ENCODE measurements at places on chromosomes 2 and 18. TPM values are rescaled to one million over a fixed set of nuclear protein-coding genes. Genes with fewer than 3 reads are reported as not detected.

ELP2 gene
- 62.2 TPM for total RNA-seq

NR4A2 gene
- total RNA-seq = 4.0 TPM

RAB17 gene
- total RNA-seq = 60.1 TPM

IL36A gene
- not detected for total RNA-seq

TEX44 gene
- total RNA-seq = not detected

DNA sequence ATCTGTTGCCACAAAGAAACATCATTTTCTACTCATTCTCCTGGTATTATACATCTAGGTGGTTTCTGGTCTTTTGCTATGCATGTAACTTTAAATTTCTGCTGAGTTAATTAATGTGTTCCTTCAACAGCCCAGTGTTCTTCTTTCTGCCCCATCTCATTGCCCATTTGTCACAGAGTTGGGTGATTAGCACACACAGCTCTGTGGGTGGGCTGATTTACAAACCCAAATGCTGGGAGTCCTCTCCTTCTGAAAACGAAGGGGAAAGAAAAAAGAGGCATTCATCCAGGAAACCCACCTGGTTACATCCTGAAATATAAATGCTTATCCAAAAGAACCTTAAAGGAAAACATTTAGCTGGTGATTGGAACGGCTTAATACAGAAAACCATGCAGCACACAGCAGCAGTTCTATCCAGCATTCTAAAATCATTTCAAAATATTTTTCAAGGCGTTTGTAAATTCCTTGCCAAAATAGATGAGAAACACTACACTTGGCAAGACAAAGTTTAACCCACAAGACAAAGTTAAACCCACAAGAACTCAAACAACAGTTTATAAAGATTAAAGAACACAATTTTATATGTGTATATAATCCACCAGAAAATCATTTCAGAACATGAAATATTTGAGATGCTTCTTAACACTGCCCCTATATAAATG lies 177.9 kb downstream of the ANTXR1 start:
- H3K27ac ChIP-seq = no peak overlapping the region
- H3K4me1 ChIP-seq = peaks cover 4% of the 10 kb centered on the region
- H3K27me3 ChIP-seq = no peaks in the 10 kb centered on the region

DNA sequence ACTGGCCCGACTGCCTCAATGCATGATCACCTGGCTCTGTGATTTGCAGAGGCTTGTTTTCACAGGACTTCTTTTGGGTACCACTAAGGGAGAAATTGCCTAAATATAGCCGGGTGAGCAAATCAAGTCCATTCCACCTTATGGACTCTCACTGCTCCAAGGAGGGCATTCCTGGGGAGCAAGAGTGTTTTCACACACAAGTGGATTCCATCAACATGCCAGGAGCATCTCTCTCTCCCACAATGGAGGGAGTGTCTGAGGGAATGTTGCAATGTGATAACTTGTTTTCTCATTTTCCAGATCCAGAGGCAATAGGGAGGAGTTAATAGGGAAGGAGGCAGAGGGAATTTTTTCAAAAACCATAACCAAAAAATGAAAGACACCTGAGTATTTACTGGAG lies 250.7 kb downstream of the SATB2 start:
- H3K27me3 ChIP-seq = no peaks in the 10 kb centered on the region
- H3K36me3 ChIP-seq = no peaks in the 10 kb centered on the region
- no peak overlapping the region for H3K4me3 ChIP-seq
- H3K4me1 ChIP-seq = no peaks in the 10 kb centered on the region
- no peak for DNase-seq

GRCh38 chr18:31684279-31685096 lies at the start of gene B4GALT6:
B4GALT6 (minus strand) TSS chr18:31684581; CDS start chr18:31684426, 155 bp downstream.
- DNase-seq = peak; percentile 48
- peaks cover 12% of the 10 kb centered on the region for H3K4me1 ChIP-seq
- peak within 1 kb of the TSS; percentile 60 for H3K4me3 ChIP-seq
- H3K27me3 ChIP-seq = no peaks in the 10 kb centered on the region
- H3K27ac ChIP-seq = peak within 1 kb of the TSS; percentile 56

- H3K4me3 ChIP-seq = no peak overlapping the region
- peaks cover 10% of the 10 kb centered on the region for H3K4me1 ChIP-seq
- no peak overlapping the region for H3K27ac ChIP-seq
- no peaks in the 10 kb centered on the region for H3K36me3 ChIP-seq
Measured at GRCh38 chr2:209998596-209998995, 3.8 kb upstream of the RPE start.

DNA sequence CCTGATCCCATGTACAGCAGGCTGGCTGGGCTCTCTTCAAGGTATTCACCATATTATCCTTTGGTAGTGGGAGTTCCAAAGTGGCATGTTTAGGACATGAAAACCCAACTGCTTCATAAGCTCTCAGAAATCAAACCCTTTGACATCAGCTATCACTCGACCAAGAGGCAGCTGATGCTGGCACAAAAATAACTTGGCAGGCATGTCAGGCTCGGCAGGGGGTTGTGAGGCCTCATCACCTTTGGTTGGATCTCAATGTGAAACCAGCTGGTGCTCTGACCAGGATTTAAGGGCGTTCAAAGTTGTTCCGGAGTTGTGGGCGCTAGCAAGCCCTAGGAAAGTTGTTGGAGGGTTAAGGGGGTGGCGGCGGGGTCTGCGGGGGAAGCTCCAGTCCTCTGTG lies 171.9 kb downstream of the FHOD3 start:
- no peak overlapping the region for H3K27ac ChIP-seq
- H3K36me3 ChIP-seq = no peaks in the 10 kb centered on the region
- DNase-seq = no peak
- no peak overlapping the region for H3K4me3 ChIP-seq

DNA sequence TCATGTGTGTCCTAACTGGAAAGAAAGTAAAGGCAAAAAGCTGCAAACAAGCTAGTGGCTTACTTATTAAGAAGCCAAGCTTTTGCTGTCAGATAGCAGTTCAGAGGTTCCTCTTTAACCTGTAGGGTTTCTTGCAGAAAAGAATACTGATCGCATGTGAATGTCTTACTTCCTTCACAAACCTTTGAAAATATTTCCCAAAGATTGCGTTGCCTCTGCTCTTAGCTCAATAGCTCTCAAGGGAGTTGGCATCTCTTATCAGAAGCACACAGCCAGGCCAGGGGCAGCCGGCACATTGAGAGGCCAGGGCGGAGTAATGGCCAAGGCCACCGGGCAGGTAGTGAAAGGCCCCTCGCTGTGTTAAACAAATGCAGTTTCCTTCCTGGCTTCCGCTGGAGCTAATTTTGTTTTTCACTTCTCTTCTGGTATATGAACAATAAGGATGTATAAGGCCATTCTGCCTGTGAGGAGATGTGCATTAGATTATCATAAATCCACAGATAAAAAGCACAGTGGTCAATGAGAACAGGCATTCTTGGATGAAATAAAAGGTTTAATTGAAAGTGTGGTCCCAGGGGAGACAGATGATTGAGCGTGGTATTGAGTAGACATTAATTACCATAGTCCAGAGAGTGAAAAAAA lies 542.4 kb upstream of the NRP2 start:
- peaks cover 5% of the 10 kb centered on the region for H3K4me1 ChIP-seq
- DNase-seq = peak; percentile 59
- no peaks in the 10 kb centered on the region for H3K27me3 ChIP-seq

DNA sequence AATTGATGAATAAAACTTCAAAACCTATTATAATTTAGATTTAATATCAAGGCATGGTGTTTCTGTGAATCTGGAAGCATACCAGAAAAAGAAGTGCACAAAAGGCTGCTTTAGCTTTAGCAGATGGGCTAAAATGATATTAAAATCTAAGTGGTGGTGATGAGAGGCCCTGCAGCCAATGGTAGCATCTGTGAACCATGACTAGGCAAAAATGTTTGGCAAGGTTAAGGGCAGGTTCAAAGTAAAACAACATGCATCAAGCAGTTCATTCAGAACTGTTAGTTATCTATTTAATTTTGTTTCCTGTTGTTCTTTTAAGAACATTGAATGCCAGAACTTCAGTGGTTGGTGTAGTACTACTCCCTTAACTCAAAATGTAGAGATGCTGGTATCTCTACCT lies 1736.9 kb upstream of the CELF4 start:
- H3K36me3 ChIP-seq = no peaks in the 10 kb centered on the region
- H3K27me3 ChIP-seq = no peaks in the 10 kb centered on the region
- H3K27ac ChIP-seq = no peak overlapping the region
- H3K4me1 ChIP-seq = no peaks in the 10 kb centered on the region

DNA sequence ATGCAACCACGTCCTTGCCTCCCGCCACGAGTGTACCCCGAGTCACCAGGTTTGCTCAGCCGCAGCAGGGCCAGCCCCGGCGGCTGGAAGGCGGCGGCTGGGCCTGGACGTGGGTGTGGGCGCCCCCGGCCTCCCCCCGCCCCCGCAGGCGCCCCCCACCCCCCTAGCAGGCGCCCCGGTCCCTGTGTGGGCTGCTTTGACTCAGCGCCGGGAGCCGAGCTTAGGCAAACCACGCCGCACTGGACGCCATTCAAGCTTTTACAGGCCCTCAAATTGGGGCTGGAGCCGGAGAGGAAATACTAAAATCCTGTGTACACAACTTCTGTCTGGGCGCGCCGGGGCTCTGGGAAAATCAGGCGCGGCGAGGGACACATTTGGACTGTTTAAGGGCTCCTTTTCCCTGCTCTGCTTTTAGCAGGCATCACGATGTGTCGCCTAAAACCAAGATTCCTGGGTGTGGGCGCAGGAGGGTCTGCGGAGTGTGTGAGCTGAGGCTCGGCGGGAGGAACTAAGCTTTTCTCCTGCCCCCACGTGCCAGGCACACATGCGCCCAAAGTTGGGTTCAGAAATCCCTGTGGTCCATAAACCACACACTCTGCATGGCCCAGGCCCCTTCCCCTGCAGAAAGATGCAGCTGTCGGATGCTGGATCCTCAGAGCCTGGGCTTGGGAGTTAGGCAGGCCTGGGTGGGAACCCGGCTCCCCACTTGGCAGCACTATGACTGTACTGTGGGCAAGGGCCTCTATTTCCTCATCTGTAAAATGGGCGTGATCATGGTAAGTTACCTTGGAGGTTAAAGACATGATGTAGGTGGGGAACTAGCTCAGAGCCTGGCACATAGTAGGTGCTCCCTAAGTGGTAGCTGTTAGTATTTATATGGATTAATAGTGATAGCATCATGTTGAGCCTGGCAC lies 57.6 kb downstream of the ATOH8 start:
- DNase-seq = no peak
- peak overlapping the region; percentile 17 for H3K4me3 ChIP-seq
- no peaks in the 10 kb centered on the region for H3K27me3 ChIP-seq
- no peaks in the 10 kb centered on the region for H3K36me3 ChIP-seq
- H3K27ac ChIP-seq = peak overlapping the region; percentile 82

DNA sequence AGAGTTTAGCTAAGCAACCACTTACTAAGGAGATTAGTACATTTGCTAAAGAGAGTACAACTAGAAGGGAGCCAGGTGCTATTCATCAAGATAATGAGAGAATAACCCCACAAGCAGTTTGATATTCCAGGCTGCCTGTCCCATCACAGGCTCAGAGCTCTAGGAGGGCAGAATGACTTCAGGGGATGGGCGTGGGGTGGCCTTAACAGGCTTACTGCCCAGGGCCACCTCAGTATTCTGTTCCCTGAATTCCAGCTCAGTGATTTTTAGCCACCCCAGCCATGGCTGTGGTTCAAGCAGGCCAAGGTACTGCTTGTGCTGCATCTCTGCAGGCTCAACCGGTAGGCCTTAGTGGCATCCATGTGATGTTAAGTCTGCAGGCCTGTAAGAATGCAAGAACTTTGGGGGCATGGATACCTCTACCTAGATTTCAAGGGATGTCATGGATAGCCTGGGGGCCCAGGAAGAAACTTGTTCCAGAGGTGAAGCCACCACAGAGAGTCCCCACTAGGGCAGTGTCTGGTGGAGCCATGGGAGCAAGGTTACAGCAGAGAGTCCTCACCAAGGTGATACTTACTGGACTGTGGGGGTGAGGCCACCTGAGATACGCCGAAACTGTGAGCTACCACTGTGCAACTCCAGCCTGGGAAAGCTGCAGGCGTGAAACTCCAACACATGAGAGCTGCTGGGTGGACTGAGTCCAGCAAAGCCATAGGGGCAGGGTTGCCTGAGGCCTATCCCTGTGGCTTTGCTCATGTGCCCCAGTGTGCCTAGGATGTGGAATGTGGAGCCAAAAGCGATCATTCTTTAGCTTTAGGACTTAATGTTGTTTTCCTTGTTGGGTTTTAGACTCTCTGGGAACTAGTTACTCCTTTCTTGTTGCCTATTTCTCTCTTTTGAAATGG lies 107.7 kb downstream of the EHBP1 start:
- H3K4me3 ChIP-seq = no peak overlapping the region
- no peaks in the 10 kb centered on the region for H3K36me3 ChIP-seq
- H3K27me3 ChIP-seq = no peaks in the 10 kb centered on the region
- peaks cover 7% of the 10 kb centered on the region for H3K4me1 ChIP-seq

- H3K36me3 ChIP-seq = no peaks in the 10 kb centered on the region
- H3K27ac ChIP-seq = no peak overlapping the region
- no peaks in the 10 kb centered on the region for H3K27me3 ChIP-seq
- no peak for DNase-seq
- H3K4me1 ChIP-seq = no peaks in the 10 kb centered on the region
Measured at GRCh38 chr18:42258301-42258965, 303.4 kb downstream of the PIK3C3 start.

GRCh38 chr2:177106212-177106611 lies 106.4 kb upstream of the HNRNPA3 start:
- H3K4me3 ChIP-seq = no peak overlapping the region
- H3K36me3 ChIP-seq = no peaks in the 10 kb centered on the region
- no peaks in the 10 kb centered on the region for H3K27me3 ChIP-seq
- H3K4me1 ChIP-seq = no peaks in the 10 kb centered on the region
- no peak for DNase-seq

DNA sequence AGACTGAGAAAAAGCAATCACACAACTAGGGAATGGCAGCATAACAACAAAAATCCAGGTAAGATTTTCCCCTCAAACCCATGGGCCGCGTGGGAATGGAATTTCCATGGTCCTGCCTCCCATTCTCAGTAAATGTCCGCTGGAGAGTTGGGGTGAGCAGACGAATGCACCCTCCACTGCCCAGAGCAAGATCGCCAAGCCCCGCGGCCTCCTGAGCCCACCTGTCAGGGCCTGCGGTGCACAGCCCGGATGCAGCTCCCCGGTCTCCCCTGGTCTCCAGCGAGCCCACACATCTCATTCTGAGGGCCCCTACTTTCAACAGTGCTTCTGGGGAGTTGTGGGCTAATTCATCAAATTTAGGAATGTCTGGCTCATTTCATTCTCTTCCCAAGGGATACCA lies 327.4 kb upstream of the HS6ST1 start:
- no peaks in the 10 kb centered on the region for H3K36me3 ChIP-seq
- no peak overlapping the region for H3K4me3 ChIP-seq
- H3K4me1 ChIP-seq = no peaks in the 10 kb centered on the region
- no peak for DNase-seq

GRCh38 chr2:73257425-73258125 lies 23.5 kb downstream of the CCT7 start:
- H3K4me1 ChIP-seq = no peaks in the 10 kb centered on the region
- peaks cover 24% of the 10 kb centered on the region for H3K36me3 ChIP-seq
- peak; percentile 71 for DNase-seq
- H3K27ac ChIP-seq = no peak overlapping the region

DNA sequence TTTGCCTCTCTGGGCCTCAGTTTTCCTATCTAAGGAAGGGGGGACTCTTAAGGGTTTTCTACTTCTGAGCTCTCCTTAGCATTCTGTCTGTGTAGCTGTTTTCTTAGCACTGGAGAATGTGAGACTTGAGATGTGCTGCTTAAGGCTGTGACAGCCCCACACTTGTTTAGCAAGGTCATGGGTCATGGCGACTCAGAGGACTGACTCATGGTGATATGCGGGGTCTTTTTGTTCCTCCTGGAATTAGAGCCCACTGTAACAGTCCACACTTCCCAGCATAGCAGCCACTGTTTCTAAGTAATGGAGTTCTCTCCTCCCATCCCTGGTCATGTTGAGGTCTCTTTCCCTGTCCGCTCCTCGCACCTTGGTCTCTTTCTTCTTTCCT lies 4.1 kb upstream of the LPIN1 start:
- peaks cover 50% of the 10 kb centered on the region for H3K4me1 ChIP-seq
- no peak for DNase-seq
- H3K4me3 ChIP-seq = no peak overlapping the region
- no peak overlapping the region for H3K27ac ChIP-seq
- H3K27me3 ChIP-seq = no peaks in the 10 kb centered on the region
